Brain pericyte (primary cell): ENCODE measurements at places on chromosomes 1 and 21.

- DNase-seq = no peak
Observed at GRCh38 chr1:241557031-241557430, 24.9 kb downstream of the KMO start.

DNA sequence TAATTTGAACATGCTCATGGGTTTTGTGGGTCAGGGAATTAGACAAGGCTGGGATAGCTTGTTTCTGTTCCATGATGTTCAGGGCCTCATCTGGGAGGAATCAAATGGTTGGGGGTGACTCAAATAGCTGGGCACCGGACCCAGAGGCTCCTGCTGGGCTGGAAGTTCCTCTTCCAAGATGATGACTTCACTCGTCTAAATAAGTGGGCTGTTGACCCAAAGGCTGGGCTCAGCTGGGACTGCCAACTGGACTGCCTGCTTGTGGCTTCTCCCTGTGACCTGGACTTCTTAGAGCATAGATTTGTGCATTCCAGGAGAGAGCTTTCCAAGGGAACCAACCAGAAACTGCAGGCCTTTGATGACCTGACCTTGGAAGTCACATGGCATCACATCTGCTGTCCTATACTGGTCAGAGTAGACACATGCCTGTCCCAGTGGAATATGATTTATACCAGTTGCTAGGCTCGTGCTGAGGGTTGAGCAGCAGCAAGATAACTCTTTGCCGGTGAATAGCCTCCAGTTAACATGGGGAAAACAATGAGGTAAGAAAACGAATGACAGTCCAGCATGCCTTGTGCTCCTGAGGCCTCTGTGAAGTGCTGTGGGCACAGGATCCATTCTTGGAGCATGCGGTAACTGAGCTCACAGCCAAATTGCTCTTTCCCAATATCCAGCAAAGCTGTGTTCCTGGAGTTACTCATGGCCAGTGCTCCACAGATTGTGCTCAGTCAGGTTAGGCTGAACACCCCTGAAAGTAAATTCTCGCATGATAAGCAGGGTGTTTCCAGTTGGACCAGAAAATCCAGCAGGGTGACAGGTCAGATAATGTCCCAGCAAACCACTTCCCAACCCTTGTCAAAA, 272.9 kb upstream of the TMEM51 start:
- no peak for DNase-seq

DNA sequence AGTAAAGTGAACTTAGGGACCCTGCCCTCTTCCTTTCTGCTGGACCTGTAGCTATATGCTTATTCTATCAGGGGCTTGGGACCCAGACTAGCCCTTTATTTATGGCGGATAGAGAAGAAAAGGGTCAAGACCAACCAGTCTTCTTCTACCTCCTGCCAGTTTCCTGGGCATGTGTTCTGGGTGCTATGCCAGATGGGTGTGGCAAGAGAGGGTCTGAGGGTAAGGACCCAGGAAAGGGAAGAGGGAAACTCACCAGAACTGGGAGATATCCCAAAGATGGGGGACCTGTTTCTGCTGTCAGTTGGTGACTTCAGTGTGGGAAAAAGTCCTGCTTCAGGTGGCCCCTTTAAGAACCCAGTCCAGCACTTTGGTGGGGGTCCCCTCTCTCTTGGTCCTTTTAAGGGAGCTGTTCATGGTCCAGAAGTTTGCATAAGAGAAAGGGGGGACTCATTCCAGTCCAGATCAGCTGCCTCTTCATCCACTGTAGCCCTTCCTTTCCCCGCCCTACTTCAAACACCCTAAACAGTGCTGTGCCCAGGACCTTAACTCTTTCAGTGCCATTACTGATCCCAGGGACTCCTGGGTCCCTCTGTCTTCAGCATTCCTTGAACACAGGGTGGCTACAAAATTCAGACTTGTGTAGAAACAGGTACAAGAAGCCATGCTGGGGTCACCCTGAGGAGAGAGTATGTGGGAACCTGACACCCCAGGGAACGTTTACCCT, 18.4 kb downstream of the SSR2 start:
- no peak for DNase-seq

DNA sequence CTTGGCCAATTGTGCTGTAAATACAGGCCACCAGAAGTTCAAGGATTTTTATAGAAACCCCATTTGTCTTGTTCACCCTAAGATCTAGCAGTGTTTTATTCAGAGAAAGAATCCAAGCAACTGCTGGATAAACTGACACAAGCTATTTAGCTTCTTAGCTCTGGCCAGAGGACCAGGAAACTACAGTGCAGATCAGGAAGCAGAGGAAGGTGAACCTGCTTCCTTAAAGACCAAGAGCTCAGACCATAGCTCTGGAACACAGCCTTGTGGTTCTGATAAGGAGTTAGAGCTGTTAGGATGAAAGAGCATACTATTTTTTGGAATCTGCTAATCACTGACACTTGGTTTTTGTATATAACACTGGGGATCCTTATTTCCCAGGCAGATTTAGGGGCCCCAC, 5.2 kb upstream of the CCDC17 start:
- DNase-seq = no peak

GRCh38 chr1:170789063-170789462, 125.1 kb downstream of the PRRX1 start:
- DNase-seq = no peak

DNA sequence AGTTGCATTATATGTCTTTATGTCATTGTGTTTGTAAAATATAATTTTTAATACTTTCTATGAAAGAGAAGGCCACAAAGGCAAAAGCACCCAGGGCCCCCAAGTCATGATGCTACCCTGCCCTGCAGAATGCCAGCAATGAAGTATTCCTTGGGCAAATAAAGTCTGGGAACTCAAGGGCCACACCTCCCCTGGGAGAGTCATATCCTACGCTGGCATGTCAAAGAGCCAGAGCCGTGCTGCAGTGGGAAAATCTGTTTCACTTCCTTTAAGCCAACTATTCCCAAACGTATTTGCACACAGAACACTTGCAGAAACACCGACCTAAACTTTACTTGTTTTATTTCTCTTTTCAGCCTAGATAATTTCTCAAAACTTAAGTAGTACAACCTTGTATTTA, 98.4 kb upstream of the KAZN start:
- no peak for DNase-seq

- DNase-seq = no peak
Observed at GRCh38 chr21:25331286-25331685, 276.0 kb downstream of the MRPL39 start.
